ENCODE measurements at places on chromosomes 6 and 20. TPM values are rescaled to one million over a fixed set of nuclear protein-coding genes. Genes with fewer than 3 reads are reported as not detected.

Gene HFE
- 1.9 TPM for total RNA-seq

Gene UST
- total RNA-seq = 33.8 TPM

Gene LINC00237
- 0.78 TPM for total RNA-seq

Gene SRMS
- 0.46 TPM for total RNA-seq

Gene MYCT1
- total RNA-seq = 2.0 TPM

Gene PRKN
- total RNA-seq = 0.59 TPM
